COR-L47 (cell line): ENCODE measurements at places on chromosomes 3 and 15.

DNA sequence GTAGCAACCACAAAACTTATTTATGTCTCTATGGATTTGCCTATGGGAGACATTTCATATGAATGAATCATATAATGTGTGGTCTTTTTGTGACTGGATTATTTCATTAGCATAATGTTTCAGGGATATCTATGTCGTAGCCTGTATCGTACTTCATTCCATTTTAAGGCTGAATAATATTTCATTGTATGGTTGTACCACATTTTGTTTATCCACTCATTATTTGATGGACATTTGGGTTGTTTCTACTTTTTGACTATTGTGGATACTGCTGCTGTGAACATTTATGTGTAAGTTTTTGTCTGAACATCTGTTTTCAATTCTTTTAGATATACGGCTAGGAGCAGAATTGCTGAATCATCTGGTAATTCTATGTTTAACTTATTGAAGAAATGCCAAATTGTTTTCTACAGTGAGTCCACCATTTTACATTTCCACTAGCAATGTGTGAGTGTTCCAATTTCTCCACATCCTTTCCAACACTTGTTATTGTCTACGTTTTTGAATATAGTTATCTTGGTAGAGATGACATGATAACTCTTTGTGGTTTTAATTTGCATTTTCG, 134.4 kb upstream of the DAZL start:
- no peak for DNase-seq

DNA sequence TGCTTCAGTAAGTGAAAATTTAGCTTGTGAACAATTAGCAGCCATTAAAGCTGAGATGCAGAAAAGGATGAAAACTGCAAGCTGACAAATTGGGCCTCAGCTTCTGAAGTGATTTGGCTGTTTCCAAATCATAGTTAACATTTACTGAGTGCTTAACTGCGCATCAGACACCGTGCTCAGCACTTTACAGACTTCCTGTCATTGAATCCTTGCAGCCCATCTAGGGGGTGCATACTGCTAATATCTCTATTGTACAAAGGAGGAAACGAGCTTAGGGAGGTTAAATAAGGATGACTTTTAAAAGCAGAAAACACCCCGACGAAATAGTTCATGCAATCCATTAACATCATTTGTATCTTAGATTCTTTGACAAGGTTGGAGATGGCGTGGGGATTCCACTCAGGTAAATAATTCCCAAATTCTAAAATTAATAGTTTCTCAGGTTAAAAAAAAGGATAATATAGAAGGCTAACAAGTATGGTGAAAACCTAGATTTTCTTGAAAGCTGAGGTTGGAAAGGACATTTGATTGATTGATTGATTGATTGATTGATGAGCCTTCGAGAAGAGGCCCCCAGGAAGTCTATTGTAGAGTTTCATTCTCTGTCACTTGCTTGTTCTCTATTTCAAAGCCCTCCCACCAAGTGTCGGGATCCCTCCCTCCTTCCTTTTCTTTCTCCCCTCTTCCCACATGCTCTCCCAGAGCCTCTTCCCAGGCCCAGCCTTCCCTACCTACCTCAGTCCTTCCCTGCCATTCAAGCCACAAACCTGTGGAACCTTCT, 23.5 kb upstream of the EPHB3 start:
- DNase-seq = no peak

DNA sequence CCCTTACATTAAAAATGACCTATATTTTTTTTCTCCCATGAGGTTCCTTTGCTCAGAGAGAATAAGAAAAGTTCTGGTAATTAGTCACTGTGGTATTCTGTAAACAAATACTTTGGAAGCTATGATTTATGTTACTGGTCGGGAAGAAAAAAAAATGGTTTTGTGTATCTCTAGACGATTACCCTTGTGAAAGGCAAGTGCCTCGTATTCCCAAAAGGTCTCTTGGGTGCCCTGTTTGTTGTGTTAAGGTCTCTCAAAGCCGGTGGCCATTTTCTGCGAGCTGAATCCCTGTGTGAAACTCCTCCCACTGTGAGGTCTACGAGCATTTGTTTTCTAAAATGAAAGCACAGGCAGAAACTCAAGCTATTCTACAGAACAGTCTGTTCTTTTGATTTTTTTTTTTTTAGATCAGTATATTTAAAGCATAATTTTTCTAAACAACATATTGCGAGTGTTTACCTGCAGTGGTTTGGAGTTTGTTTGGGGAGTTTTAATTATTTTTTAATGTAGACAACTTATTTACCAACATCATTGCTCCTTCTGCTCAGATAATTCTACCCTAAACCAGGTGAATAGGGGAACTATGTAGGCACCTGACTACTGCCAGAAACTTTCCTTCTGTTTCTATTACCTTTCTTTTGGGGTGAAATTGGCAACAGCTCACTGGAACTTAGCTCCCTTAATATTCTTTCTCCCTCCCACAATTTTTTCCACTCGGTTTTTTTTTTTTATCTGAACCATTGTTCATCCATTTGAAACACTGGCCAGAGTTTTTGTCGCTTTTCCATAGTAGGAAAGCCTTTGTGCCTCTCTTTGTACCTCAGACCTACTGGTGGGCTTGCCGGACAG, 44.0 kb downstream of the ZBTB38 start:
- peak; percentile 79 for DNase-seq

DNA sequence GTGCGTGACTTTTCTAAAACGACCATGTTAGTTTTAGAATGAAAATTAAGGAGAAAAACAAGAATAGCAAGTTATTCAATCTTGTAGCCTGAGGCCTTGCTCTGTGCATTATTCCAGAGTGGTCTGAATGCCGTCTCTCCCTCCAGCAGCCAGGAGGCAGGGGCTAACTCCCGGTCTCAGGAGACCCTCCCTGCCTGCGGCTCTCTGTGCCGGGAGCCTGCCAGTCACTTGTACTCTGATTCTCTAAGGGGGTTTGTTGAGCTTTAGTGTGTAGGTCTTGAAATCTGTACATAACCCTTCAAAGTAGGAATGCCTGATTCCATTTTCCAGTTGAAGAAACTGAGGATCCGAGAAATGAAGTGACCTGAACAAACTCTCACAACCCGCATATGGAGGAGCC, 97.3 kb downstream of the ARNT2 start:
- DNase-seq = no peak

DNA sequence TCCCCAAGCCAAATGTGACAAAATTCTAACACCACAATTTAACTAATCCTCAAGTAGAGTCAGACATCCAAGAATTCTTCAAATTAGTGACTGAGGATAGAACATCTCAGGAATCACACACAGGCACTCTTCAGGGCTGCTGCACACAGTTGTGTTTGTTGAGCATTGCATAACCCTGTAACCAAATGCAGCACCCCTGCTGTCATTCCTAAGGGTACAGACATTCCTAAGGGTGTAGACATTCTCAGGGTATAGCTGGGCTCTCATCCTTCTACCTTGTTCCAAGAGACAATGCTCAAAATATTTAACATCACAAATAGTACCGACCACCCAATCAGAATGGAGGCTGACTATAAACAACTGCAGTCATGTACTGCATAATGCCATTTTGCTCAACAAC, 107.1 kb upstream of the UBE2E2 start:
- DNase-seq = no peak

GRCh38 chr15:57495554-57496165, 96.0 kb upstream of the MYZAP start:
- DNase-seq = no peak

- no peak for DNase-seq
Observed at GRCh38 chr15:98927022-98927421, 80.6 kb downstream of the PGPEP1L start.

DNA sequence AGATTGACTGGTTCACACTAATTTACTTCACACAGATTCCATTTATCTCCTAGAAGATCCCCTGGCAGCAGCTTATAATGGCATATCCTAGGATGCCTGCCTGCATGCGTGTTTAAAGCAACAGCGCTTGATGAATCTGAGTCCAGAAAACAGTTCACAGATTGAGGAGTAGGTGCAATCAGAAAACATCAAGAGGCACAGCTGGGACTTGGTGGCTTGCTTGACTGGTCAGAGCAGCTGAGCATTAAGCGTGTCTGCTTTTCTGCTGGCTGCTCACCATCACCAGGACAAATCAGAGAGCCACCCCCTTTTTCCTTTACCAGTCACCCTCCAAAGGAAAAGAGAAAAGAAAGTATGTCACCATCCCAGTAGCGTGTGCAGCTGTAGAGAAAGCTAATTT, 223.6 kb downstream of the WDR72 start:
- no peak for DNase-seq
